Left renal cortex interstitium (tissue), 4 donors: ENCODE measurements at places on chromosomes 16 and 17. TPM values are rescaled to one million over a fixed set of nuclear protein-coding genes. Genes with fewer than 3 reads are reported as not detected.
A peak's percentile ranks its signal among the peaks of the same experiment; 100 is the strongest.

DNA sequence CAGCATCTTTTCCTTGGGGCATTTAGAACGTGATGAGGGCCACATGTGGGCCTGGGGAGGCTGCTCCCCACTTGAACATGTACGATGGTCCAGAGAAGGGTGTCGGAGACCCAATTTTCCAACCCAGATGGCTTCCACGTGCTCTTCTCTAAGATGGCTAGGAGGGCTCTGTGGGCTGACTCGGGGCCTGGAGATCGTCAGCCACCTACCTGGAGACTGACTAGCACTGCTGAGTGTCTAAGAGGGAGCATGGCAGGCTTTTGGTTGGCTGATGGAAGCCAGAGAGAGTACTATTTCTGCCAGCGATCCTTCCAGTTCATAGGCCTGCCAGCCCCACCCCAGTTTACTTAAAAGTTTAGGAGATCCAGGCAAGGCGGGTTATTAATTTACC is 60.2 kb upstream of the CLEC18A start:
- no peak for DNase-seq

- DNase-seq: no peak
Observed at GRCh38 chr17:50660042-50660886, 25.6 kb downstream of the ABCC3 start.

DNA sequence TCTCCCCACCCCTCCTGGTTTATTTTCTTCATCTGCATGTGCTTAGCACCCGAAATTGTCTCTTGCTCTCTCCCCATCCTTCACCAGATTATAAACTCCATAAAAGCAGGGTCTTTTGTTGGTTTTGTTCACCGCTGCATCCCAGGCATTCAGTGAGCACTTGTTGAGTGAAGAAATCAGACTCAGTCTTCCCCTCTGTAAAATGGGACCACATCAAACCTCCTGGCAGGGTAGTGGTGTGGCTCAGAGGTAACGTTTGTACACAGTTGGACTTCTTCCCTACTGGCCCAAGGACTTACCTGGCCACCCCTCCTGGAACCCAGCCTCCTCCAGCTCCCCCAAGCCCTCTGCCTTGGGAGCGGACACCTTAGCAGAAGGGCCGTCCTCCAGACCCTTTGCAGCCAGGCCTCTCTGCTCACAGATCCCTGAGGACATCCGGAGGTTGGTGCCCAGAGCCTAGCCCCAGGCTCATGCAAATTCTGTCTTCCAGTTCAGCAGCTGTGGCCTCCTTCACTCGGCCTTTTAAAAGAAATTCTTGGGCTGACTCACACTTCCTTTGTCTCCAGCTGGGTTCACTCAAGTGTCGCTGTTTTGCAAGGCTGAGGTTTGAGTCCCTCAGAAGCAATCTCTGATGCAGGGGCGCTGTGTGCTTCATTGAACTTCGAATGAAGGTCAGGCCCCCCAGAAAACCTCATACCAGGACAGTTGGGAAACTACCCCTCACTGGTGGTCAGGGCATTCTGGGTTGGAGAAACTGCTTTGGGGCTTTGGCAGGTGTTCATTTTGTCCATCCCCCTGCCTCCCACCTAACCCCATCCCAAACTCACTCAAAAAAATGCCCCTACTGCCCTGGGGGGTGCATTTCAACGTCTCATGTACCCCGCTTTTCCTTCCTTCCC is 16.8 kb upstream of the RMI2 start:
- peak; percentile 76 for DNase-seq

Gene KRT36
- polyA plus RNA-seq: not detected

Gene ETV4
- 49.4 TPM for polyA plus RNA-seq

- DNase-seq: no peak
Observed at GRCh38 chr17:61627125-61627524, 36.1 kb upstream of the NACA2 start.

DNA sequence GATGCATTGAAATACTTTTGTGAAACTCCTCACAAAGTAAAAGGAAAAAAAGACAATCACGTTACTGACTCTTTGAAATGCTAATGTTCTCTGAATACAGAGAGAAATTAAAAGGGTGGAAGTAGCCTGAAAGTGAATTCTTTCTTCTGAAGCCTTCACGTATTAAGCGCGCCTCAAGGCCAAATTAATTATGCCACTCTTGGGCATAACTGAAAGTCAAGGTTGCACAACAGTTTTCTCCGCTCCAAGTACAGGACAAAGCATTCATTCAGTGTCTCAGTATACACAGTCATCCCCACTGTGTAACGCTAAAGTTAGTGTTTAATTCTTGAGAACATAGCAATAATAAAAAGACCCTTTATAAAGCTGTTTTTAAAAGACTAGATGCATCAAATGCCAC is 21.5 kb downstream of the PARN start:
- DNase-seq: no peak

DNA sequence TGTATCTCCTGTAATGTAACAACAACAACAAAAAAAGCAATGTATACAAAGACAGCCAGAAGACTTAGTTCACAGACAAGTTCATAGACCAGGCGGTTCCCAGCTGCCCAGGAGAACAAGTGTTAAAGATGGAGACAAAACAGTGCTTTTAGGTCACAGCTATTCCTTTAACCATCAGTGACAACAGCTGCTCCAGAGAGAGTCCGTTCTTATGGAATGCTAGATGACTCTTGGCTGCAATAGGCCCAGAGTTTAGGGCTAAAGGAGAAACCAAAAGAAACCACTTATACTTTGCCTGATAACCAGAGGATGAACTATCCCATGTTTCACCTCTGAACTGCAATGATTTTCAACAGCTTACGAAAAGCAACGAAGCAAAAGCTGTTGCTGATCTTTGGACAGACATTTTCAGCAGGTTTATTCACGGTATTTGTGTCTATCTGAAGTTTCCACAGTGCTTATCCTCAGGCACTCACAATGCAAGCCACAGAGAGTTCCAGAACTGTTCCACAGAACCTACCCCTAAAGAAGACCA is 6.0 kb downstream of the ZCCHC14 start:
- no peak for DNase-seq

Gene ATP2A3
- polyA plus RNA-seq: 5.9 TPM

Gene TBX21
- polyA plus RNA-seq: 0.21 TPM

GRCh38 chr16:56771558-56772279 is 41.8 kb downstream of the NUP93 start:
- DNase-seq: no peak

Gene HCRT
- not detected for polyA plus RNA-seq

DNA sequence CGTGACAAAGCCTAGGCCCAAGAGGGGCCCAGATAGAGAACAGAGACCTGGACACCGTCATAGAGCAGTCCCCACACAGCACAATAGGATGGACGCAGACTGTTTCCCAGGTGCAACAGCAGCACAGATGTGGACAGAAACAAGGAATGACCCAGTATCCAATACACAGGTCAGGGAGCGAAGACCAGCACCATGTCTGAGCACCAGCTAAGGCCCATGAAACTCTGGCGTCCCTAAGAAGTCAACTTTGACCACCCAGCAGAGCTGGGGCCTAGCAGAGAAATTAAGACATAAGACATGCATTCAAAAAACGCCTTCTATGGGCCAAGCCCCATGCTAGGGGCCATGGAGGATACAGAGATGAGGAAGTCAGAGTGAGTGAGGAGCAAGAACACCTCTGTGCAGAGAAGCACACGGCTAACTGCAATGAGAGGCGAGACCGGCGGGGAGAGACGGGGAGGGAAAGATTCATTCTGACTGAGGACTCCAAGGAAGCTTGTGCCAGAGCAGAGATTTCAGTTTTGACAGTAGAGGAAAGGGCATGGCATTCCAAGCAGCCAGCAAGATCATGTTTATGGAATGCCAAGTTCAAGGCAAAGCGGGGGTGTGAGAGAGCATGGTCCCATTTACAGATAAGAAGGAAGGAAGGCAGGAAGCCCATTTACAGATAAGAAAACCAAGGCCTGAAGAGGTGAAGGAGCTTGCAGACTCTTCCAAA is 50.8 kb downstream of the PITPNM3 start:
- no peak for DNase-seq

Gene ITGAL
- polyA plus RNA-seq: 1.5 TPM

GRCh38 chr16:58472266-58472665 is 27.7 kb upstream of the NDRG4 start:
- no peak for DNase-seq

Gene GAST
- not detected for polyA plus RNA-seq

GRCh38 chr16:86580791-86581170 is 2.4 kb downstream of the FOXL1 start:
- no peak for DNase-seq

Gene TM4SF5
- polyA plus RNA-seq: 2.0 TPM

GRCh38 chr17:75130632-75131277 is 787 bp downstream of the NT5C start:
- DNase-seq: peak; percentile 66

Gene CORO6
- polyA plus RNA-seq: 3.2 TPM

DNA sequence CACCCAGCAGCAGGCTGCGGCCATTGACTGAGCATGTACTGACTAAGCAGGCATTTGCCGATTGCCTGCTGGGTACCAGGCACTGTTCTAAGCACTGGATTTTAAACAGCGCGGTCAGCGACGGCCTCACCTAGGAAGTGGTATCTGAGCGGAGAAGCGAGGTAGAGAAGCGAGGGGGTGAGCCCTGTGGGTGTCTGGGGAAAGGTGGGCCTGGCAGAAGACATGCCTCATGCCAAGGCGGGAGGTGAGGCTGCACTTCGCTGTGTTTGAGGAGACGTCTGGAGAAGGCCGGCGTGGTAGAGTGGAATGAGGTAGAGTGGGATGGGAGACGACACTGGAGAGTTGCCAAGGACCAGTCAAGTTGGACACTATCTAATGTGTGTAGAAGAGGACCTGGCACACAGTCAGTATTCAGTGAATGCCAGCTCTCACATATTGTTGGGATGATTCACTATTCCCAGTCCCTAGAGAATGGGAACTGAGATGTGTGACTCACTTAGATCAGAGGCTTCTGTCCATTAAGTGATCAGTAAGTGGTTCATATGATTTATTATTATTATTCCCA is 14.4 kb downstream of the SYCE1L start:
- DNase-seq: no peak

Gene LITAFD
- polyA plus RNA-seq: 0.26 TPM

DNA sequence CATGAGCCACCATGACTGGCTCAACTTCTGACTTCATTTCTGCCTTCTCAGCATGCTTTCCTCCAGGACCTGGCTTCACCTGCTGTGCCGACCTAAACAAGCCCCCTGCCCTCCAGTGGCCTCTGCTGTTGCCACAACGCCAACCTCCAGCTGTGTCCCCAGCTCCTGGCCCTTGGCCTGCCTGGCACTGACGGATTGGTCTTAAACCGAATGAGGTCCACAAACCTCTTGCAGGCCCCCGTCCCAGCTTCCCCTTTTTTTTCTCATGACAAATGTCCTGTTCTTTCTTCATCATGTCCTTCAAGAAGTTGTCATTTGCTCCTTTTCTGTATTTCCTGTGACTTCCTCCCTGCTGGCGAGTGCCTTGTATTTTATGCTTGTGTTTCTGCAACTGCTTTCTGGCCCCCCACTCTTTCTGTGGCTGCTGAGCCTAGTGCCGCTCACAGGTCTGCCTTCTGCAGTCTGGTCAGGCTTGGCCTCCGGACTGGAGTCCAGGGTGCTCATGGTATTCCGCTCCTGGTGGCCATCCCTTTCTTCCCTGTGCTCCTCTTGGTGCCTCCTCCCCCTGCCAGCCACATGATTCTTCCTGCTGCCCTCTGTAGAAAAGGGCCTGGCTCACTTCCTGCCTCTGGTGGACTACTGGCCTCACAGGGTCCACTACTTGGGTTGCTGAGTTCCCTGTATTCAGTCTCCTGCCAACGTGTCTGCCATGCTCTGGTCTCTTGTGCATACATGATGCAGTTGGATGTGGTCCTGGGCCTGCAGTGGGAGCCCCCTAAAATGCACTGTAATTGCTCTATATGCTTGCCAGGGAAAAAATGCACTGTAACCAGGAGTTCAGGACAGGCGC is 2.9 kb downstream of the ATP6V0C start:
- no peak for DNase-seq

Gene TP53
- 74.1 TPM for polyA plus RNA-seq

- no peak for DNase-seq
Observed at GRCh38 chr17:19409509-19409908, 1.5 kb upstream of the RNF112 start.

GRCh38 chr16:10870808-10871156 is 6.2 kb upstream of the CIITA start:
- DNase-seq: no peak

Gene SARM1
- polyA plus RNA-seq: 16.6 TPM

DNA sequence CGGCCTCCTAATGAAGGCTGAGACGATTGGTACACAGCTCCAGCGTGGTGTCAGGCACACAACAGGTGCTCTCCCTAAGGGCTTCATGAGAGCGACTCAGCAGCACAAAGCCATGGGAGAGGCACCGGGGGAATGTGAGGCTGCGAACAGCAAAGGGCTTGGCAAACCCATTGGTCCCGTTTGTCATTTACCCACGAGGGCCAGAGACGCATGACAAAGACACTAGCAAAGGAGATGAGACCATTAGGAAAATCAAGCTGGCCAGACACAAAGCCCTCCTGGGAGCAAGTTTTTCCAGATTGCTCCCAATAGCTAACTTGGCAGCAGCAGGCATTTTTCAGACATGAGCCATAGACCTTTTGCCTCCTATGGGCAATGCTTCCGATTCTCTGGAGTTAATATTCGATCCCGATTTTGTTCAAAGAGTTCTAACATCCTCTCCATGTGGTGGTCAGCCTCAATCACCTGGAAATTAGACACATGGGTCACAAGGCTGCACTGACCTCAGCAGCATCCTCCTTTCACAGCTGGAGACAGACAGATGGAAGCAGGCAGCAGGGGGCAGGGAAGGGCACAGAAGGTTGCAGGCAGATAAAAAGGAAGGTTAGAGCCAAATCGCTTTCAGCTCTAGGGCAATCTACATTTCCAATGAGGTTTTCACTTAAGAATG is 38.2 kb downstream of the TK2 start:
- DNase-seq: no peak

Gene TBC1D3C
- 1.8 TPM for polyA plus RNA-seq

DNA sequence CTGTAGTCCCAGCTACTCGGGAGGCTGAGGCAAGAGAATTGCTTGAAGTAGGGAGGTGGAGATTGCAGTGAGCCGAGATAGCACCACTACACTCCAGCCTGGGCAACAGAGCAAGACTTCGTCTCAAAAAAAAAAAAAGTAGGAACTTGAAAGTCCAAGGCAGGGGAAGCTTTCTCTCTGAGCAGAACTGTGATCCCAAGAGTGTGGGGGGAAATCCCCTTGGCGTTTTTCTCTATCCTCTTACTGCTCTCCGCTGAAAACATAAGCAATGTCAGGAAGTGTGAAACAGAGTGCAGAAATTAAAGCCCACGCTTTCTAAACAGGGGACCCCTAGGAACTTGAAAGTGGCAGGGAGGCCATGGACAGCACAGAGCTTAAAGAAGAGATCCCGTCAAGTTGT is 9.8 kb upstream of the CMTM3 start:
- no peak for DNase-seq

- DNase-seq: no peak
Observed at GRCh38 chr16:23175651-23176050, 6.9 kb upstream of the SCNN1G start.

Gene KRTAP17-1
- polyA plus RNA-seq: not detected

DNA sequence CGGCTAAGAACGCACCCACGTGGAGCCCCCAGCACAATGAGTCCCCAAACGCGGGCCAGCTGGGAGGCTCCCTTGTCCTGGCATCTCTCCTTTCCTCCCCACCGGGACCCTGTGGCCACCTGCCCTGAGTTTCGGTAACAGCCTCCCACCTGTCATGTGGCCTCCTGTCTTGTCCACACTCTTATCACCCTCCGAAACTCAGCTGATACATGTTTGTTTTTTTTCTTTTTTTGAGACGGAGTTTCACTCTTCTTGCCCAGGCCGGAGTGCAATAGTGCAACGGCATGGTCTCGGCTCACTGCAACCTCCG is 105.7 kb upstream of the CREBBP start:
- DNase-seq: no peak

Gene HASPIN
- polyA plus RNA-seq: 3.1 TPM
